ENCODE measurements at places on chromosomes 4 and X. TPM values are rescaled to one million over a fixed set of nuclear protein-coding genes. Genes with fewer than 3 reads are reported as not detected.
A peak's percentile ranks its signal among the peaks of the same experiment; 100 is the strongest.

DNA sequence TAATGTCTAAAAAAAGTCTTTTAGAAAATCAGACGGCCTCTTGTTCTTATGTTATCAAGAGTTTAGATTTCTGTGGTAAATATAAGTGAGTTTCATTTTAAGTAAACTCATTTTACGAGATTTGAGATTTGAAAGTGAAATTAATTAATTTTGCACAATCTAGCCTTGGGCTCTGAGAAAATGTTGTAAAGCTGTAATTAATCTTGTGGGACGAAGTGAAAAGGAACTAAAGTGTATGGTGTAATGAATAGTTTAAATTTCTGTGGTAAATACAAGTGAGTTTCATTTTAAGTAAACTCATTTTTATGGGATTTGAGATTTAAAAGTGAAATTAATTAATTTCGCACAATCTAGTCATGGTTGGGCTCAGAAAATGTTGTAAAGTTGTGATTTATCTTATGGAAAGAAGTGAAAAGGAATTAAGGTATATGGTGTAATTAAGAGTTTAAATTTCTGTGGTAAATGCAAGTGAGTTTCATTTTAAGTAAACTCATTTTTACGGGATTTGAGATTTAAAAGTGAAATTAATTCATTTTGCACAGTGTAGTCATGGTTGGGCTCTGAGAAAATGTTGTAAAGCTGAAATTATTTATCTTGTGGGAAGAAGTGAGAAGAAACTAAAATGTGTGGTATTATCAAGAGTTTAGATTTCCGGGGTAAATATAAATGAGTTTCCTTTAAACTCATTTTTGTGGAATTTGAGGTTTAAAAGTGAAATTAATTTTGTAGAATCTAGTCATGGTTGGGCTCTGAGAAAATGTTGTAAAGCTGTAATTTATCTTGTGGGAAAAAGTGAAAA is 1.6 kb downstream of the SCML1 start:
- H3K36me3 ChIP-seq = no peaks in the 10 kb centered on the region
- H3K4me3 ChIP-seq = peak overlapping the region; percentile 87
- peak overlapping the region; percentile 71 for H3K27ac ChIP-seq
- no peak for DNase-seq
- peaks cover 10% of the 10 kb centered on the region for H3K4me1 ChIP-seq
- peaks cover 11% of the 10 kb centered on the region for H3K27me3 ChIP-seq

DNA sequence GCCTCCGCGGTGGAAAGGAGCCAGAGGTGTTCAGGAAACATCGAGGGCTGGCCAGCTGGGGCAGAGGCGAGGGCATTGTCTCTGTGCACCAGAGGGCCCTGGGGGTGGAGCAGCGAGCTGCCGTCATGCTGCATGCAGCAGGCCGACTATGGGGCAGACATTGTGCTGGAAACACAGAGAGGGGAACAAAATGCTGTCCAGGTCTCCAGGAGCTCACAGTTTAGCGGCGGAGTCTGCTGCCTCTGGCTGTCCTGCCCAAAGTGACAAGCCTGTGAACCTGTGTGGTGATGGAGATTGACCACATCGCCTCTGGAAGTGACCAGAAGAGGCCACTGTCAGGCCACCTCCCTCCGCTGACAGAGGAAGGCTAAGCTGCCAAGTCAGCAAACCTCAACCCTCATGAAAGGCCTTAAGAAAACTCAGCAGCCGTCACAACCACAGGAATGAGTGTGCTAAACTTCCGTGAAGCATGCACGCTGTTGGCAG is 20.1 kb upstream of the SASH3 start:
- peak; percentile 63 for DNase-seq
- peaks cover 46% of the 10 kb centered on the region for H3K4me1 ChIP-seq
- peaks cover 1% of the 10 kb centered on the region for H3K27me3 ChIP-seq
- H3K27ac ChIP-seq = peak overlapping the region; percentile 84
- peak overlapping the region; percentile 39 for H3K4me3 ChIP-seq

GRCh38 chrX:16852617-16853179 is 17.5 kb downstream of the RBBP7 start:
- peaks cover 20% of the 10 kb centered on the region for H3K36me3 ChIP-seq
- DNase-seq = no peak
- no peak overlapping the region for H3K27ac ChIP-seq
- peaks cover 4% of the 10 kb centered on the region for H3K4me1 ChIP-seq

Gene FRMD7
- total RNA-seq = not detected

Gene MAGEA9B
- not detected for total RNA-seq

- DNase-seq = no peak
- peak overlapping the region; percentile 87 for H3K27ac ChIP-seq
- peaks cover 26% of the 10 kb centered on the region for H3K4me1 ChIP-seq
- no peaks in the 10 kb centered on the region for H3K36me3 ChIP-seq
- no peaks in the 10 kb centered on the region for H3K27me3 ChIP-seq
- H3K4me3 ChIP-seq = peak overlapping the region; percentile 84
Observed at GRCh38 chrX:2498781-2499302, 1.9 kb downstream of the DHRSX start.

Gene ADRA2C
- total RNA-seq = not detected

- H3K4me3 ChIP-seq = no peak overlapping the region
- no peaks in the 10 kb centered on the region for H3K36me3 ChIP-seq
- no peaks in the 10 kb centered on the region for H3K4me1 ChIP-seq
- no peaks in the 10 kb centered on the region for H3K27me3 ChIP-seq
Observed at GRCh38 chrX:21798677-21799219, 40.7 kb upstream of the MBTPS2 start.

Gene LRIT3
- total RNA-seq = not detected

DNA sequence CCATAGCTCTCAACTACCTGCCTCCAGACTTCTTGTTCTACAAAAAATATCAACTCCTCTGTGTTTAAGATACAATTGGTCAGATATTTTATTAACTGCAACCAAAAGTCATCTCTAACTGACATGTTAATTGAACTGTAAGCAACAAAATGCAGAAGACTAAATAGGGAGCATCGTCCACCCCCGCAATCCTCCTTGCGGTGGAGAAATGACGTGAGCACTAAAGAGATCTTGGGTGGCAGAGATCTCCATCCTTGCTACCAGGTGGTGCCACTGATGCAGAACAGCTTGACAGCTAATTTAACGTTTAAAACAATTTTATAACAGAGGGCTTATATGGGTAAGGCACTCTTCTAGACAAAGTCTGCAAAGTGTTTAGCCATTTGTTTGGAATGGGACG is 164.4 kb upstream of the FTHL17 start:
- H3K4me3 ChIP-seq = no peak overlapping the region
- H3K27ac ChIP-seq = no peak overlapping the region
- no peak for DNase-seq
- no peaks in the 10 kb centered on the region for H3K36me3 ChIP-seq
- no peaks in the 10 kb centered on the region for H3K4me1 ChIP-seq

- H3K36me3 ChIP-seq = no peaks in the 10 kb centered on the region
- peaks cover 5% of the 10 kb centered on the region for H3K4me1 ChIP-seq
- H3K27me3 ChIP-seq = peaks cover 2% of the 10 kb centered on the region
- no peak for DNase-seq
- H3K4me3 ChIP-seq = no peak overlapping the region
- no peak overlapping the region for H3K27ac ChIP-seq
Observed at GRCh38 chrX:129642641-129643040, 12.1 kb downstream of the APLN start.

GRCh38 chrX:153029875-153030274 is 26.4 kb upstream of the PNMA3 start:
- H3K4me3 ChIP-seq = no peak overlapping the region
- no peaks in the 10 kb centered on the region for H3K36me3 ChIP-seq
- H3K27ac ChIP-seq = no peak overlapping the region
- peaks cover 5% of the 10 kb centered on the region for H3K27me3 ChIP-seq
- no peak for DNase-seq
- peaks cover 5% of the 10 kb centered on the region for H3K4me1 ChIP-seq
